ENCODE measurements at places on chromosomes 7 and 10.

- DNase-seq, result no peak
These were observed 583.6 kb upstream of the LRRN3 start for GRCh38 chr7:110507369-110507768.

DNA sequence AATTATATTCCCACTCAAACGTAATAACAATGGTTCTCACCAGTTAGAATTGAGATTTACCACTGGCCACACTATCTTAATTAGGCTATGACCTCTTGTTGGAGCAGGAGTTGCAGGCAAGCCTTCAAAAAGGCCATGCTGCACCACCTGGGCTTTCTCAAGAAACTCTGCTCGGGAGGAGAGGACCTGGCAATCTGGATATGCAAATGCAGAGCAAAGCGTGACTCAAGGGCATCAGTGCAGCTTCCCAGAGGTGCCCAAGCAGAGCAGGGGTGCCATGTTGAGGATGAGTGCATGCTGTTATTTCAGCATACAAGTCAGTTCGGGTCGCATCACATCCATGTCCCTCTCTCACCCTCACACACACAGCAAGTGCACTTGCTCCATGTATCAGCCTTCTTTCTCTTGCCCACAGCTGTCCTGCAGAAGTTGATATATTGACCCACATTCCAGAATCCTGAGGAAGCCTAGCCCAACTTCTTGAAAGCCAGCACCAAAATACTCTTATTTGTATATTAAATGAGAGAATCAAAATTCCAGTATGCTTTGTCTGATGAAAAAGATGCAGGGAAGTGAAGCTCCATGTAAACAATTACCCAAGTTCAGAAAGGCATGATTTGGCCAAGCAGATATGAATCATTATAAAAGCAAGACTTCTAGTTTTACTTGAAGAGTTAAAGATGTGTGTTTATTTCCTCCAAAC is 55.7 kb upstream of the IL6 start:
- no peak for DNase-seq

DNA sequence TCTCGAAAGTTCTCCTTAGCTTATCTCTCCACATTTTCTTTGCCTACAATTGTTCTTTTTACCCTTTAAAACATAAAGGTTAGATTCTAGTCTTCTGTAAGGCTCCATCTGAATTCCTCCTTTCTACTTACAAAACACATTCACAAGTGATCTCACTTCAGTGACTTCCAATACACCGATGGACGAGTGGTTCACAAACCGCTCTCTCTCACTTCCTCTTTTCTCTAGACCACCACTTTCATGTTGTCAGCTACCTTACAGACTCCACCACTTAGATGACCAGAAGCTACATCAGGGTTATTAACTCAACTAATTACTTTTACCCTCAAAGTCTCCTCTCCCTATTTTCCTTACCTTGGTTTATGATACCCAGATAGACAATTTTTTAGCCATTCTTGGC is 11.8 kb downstream of the MET start:
- no peak for DNase-seq

DNA sequence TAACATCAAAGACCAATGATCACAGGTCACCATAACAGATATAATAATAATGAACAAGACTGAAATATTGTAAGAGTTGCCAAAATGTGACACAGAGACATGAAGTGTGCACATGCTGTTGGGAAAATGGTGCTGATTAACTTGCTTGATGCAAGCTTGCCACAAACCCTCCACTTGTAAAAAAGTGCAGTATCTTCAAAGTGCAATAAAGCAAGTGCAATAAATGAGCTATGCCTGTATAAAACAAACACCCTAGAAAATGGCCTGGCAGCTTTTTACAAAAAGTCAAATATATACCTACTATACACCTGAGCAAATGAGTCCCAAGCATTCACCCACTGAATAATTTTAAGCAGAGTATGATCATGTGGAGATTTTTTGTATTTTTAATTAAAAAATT is 9.7 kb upstream of the CCDC7 start:
- no peak for DNase-seq

DNA sequence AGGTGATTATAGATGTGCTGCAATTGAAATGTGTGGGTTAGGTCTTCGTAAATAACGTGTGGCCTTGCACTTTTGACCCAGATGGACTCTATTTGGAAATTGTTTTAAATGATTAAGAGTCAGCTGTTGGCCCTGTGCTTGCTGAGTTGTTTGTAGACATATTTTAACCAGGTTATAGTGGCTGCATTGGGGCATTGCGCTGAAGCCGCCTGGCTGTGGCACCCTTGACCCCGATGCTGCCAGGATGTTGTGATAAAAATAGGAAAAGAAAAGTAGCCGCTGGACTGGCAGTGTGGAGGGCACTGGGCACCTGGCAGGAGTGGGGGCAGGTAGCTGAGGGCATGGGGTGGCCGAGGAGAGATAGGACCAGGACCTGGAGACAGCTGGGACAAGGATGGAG is 13.4 kb downstream of the LRRC27 start:
- no peak for DNase-seq

GRCh38 chr10:59672150-59672875 is 37.3 kb downstream of the SLC16A9 start:
- no peak for DNase-seq

GRCh38 chr7:3767917-3768777 is 467.1 kb downstream of the SDK1 start:
- DNase-seq, result no peak

DNA sequence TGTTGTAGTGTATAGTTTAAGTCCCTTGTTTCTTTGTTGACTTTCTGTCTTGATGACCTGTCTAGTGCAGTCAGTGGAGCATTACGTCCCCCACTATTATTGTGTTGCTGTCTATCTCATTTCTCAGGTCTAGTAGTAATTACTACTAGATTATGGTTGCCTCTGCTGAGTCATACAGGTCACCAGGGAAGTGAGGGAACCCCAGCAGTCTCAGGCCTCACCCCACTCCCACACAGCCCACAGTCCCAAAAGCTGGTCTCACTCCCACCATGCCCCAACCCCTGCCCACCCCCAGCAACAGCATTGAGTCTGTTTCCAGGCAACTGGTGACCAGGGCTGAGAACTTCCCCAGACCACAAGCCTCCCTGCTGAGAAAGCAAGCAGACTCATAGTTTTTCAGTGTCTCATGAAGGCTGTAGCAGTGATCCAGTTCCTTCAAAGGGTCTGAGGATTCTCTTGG is 88.0 kb downstream of the PLXDC2 start:
- no peak for DNase-seq

- no peak for DNase-seq
These were observed 93.2 kb downstream of the ZRANB1 start for GRCh38 chr10:125035136-125035535.

DNA sequence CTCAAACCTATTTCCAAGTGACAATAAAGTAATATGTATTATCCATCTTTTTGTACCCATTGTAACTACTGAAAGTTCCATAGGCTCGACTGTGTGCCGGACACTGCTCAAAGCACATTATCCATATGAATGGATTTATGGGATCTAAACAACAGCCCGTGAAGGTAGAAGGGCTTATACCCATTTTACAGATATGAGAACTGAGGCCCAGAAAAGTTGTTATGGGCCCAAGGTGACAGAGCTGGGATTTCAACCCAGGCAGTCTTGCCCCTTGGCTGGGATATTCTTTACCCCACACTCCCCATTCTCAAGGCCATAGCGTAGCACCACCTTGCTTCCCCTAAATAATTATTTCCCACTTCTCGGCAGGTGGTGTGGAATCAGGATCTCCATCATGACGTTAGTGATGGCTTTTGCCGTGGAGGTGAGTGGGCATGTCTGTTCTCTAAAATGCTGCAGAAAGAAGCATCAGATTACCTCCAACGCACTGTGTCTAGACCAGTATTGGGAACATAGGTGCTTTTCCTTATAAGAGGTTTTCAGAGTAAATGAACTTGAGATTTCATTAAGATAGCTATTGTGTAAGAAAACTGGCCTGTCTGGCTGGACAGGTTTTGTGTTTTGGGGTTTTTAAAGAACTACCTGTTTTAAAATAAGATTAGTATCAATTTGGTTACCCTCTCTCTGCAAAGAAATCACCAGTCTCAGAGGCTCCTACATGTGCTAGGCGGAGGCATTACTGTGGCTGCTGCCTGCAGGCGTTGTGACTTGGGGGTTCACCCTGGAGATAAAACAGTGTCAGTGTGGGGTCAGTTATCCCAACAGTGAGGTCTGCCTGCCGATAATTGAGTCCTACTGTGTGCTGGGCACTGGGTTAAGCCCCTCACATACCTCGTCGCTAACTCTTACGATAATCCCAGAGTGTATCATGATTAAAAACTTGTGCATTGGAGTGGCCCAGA is 85.1 kb upstream of the SDK1 start:
- no peak for DNase-seq

- no peak for DNase-seq
These were observed 518 bp downstream of the AGFG2 start for GRCh38 chr7:100539436-100540006.

- no peak for DNase-seq
These were observed 579.4 kb downstream of the GATA3 start for GRCh38 chr10:8633909-8634308.

DNA sequence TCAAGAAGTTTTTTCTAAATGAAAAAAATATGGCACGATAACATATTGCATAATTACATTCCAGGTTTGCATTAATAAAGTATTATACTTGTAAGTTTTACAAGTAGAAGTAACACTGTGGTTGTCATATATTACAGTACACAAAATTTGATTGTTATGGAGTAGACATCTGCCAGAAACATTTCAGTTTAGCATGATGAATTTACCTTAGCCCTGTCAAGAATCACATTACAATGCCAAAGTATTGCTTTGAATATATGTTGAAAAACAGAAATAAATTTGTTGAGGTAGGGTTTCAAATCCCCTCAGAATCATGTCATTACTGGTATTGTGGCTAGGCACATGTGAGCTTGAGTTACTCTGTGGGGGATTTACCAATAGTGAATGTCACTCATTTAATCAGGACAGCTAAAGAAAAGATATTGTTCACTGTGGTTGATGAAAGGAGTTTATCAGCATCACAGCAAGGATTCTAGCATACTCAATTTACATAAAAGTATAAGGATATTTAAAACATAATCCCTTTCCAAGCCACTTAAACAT is 112.1 kb downstream of the MDFIC start:
- no peak for DNase-seq

GRCh38 chr7:40133561-40134427 is 628 bp downstream of the MPLKIP start:
- DNase-seq, result no peak

- DNase-seq, result no peak
These were observed 298.2 kb downstream of the SORCS1 start for GRCh38 chr10:106866244-106866845.

GRCh38 chr7:128093614-128094570 is 62.7 kb upstream of the LRRC4 start:
- DNase-seq, result no peak

DNA sequence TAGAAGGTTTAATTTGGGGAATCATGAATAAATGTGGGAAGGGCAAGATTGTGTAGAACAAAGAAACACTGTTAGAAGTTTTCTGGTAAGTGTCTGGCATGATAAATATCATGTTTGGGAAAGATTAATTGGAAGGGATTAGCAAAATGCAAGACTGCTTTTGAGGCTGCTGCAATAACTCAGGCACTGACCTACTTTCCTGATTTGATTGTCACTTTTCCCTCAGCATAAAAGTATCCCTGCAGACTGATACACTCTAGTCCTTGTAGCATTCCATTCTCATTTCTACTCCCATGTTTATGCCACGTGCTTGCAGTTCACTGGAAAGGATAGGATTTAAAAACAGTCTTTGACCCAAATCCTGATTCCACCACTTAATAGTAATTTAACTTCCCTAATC is 303.3 kb upstream of the SEMA3A start:
- DNase-seq, result no peak

- no peak for DNase-seq
These were observed 60.9 kb downstream of the RBM20 start for GRCh38 chr10:110704906-110705476.

DNA sequence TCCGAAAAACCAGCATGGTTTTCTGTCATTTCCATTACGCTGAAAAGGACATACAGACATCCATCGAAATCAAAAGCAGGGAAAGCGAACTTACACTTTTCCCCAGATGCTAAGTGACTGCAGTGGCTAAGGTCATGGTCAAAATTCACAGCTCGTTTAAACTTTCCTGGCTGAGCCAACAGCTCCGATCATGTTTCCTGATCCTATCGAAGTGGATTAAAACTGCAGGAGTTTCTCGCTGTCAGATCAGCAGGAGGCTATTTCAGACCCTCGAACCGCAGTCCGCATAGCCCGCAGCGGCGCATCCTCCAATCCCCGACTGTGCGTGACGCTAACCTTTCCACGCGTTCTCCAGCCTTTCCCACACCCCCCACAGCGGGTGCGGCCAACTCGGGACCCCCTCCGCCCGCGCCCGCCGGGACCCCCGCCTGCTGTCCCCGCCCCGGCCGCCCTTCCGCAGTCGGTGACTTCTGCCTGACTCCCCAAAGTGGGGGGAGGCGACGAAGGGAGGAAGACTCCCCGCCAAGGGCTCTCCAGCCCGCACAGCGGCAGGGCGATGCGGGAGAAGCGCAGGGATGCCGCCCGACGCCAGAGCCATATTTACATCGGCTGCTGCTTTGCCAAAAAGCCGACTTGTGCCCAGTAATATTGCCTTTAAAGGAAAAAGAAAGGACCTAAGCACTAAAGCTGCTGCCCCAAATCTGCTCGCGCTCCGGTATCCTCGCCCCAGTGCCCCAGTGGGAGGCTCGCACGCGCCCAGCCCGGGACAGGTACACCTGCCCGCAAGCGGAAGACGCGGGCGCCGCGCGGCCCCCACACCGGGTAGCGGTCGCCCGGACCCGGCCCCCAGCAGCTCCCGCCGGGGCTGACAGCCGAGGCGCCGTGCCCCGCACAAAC is 1.2 kb downstream of the PIP4K2A start:
- no peak for DNase-seq

DNA sequence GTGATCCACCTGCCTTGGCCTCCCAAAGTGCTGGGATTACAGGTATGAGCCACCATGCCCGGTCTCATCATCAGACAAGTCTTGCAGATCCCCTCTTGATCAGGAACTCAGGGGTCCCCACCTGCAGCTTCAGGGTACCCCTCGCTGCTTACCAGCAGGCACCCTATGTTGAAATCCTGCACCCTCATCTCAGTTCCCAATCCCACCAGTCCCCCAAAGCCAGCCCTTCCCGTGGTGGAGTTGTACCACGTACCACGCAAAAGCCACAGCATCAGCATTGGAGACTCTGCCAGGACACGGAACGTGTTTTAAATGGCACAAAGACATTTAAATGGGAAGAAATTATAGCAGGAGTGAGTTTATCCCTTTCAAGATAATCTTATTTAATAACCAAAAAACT is 202.0 kb downstream of the CUX1 start:
- DNase-seq, result no peak

GRCh38 chr10:35852721-35853120 is 210.6 kb upstream of the FZD8 start:
- DNase-seq, result no peak

GRCh38 chr7:118057404-118057803 is 126.6 kb upstream of the LSM8 start:
- DNase-seq, result no peak

DNA sequence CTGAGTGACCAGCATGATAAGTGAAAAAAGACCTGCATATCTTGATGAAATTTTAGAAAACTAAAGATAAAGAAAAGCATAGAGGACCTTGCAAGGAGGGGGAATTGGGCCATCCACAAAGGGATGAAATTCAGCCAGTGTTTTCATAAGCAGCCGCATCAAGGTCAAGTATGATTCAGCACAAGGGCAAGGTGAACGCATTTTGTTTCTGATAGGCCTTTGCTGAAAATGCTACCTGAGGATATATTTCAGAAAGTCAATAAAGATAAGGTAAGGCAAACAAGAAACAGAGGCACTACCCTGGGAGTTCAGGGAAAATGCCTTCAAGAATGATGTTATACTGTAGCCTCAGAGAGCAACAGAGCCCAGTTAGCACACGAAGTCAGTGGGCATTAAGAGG is 55.0 kb upstream of the SHH start:
- DNase-seq, result peak; percentile 65
